ENCODE measurements at places on chromosomes 7 and 10.

DNA sequence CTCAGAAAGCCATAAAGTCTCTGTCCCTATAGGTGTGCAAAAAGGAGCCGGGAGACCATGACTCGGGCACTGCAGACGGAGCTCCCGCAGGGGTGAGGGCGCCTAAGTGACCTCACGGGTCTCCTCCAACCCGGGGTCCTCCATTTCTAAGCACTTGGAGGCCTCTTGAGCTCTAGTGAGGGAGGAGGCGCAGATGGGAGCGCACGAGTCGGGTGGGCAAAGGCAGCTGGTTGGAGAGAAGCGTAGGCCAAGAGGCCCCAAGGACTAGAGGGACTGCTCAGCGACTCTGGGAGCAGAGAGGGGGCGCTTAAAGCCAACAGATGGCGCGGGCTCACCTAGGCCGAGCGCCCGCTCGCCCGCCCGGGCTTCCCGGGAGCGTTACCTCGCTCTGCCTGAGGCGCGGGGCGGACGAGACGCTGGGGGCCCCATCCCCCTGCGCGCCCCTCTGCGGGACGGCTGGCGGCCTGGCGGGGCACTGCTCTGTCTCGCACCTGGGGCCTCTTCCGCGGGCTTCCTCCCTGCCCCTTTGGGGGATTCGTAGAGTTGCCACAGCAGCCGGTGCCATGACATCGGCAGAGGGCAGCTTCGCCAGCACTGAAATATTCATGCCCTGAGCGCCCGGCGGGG, 523 bp upstream of the CDH23 start:
- DNase-seq = peak; percentile 4

GRCh38 chr10:56771343-56771742, 410.3 kb upstream of the ZWINT start:
- DNase-seq = no peak

- no peak for DNase-seq
Measured at GRCh38 chr7:18901351-18901750, 216.1 kb downstream of the TWIST1 start.

- no peak for DNase-seq
Measured at GRCh38 chr10:26407406-26407969, 30.7 kb upstream of the APBB1IP start.

GRCh38 chr7:91630581-91631380, 249.7 kb downstream of the MTERF1 start:
- no peak for DNase-seq
